ENCODE measurements at places on chromosomes 11 and 22. TPM values are rescaled to one million over a fixed set of nuclear protein-coding genes. Genes with fewer than 3 reads are reported as not detected.
A peak's percentile ranks its signal among the peaks of the same experiment; 100 is the strongest.

- no peaks in the 10 kb centered on the region for H3K4me1 ChIP-seq
- no peak overlapping the region for H3K27ac ChIP-seq
- H3K4me3 ChIP-seq = no peak overlapping the region
- no peaks in the 10 kb centered on the region for H3K27me3 ChIP-seq
- no peaks in the 10 kb centered on the region for H3K36me3 ChIP-seq
Measured at GRCh38 chr11:127926721-127927120, 660.6 kb downstream of the ETS1 start.

DNA sequence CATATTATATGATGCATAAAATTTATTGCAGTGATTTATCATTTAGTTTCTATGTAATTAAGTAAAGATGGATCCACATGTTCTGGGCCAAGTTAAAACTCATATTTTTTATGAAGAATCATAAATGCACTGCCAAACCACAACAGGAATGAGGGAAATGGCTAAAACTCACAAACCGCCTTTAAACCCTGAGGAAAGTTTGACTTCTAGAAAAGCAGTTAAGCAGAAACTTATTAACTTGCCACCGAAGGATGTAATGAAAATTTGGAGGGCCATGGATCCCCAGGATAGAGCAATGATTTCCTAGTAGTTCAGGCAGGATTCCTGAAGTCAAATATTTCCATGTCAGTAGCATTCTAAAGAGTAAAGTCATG lies 218.3 kb upstream of the CTSC start:
- no peak for DNase-seq
- H3K36me3 ChIP-seq = no peaks in the 10 kb centered on the region
- H3K4me1 ChIP-seq = no peaks in the 10 kb centered on the region
- H3K4me3 ChIP-seq = no peak overlapping the region
- no peaks in the 10 kb centered on the region for H3K27me3 ChIP-seq
- no peak overlapping the region for H3K27ac ChIP-seq

DNA sequence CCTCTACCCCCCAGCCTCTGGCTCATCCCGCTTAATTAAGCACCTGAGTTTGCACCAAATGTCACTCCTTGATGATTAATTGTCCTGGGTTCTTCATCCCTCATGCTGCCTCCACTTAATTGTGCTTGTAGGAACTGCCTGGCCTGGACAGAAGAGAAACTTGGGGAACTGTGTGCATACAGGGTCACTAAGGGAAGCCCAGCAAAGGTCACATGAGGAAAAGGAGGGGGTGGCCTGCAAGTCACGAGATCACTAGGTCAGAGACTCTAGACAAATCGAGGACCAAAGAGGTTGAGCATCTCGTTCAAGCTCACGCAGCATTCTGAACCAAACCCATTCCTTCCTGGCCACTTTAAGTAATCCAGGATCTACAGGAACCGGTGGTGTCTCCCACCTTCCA lies 75.8 kb downstream of the PDE2A start:
- DNase-seq = no peak
- no peak overlapping the region for H3K4me3 ChIP-seq
- H3K4me1 ChIP-seq = no peaks in the 10 kb centered on the region
- no peaks in the 10 kb centered on the region for H3K36me3 ChIP-seq
- H3K27me3 ChIP-seq = no peaks in the 10 kb centered on the region

GRCh38 chr11:18798799-18799469 lies 7.3 kb upstream of the PTPN5 start:
- no peak overlapping the region for H3K4me3 ChIP-seq
- H3K36me3 ChIP-seq = no peaks in the 10 kb centered on the region
- H3K4me1 ChIP-seq = no peaks in the 10 kb centered on the region
- H3K27me3 ChIP-seq = no peaks in the 10 kb centered on the region
- H3K27ac ChIP-seq = no peak overlapping the region
- DNase-seq = no peak

DNA sequence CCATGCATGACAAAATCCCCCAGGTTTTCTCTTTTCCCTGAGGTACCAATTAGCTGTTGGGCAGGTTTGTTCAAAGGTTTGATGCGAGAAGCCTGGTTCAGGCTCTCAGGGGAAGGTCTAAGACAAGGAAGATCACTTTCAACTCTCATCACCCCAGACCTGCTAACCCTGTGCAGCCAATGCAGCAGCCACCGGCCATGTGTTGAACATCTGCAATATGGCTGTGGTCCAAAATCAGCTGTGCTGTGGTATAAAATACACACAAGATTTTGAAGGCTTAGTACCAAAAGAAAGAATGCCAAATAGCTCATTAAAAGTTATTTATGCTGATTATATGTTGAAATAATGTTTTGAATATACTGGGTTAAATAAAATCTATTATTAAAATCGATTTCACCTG lies 58.5 kb downstream of the SMCO4 start:
- H3K4me1 ChIP-seq = peaks cover 5% of the 10 kb centered on the region
- H3K27me3 ChIP-seq = no peaks in the 10 kb centered on the region
- H3K4me3 ChIP-seq = no peak overlapping the region
- H3K36me3 ChIP-seq = no peaks in the 10 kb centered on the region
- no peak for DNase-seq
- H3K27ac ChIP-seq = no peak overlapping the region

GRCh38 chr11:23509023-23509422 lies 648.7 kb upstream of the CCDC179 start:
- H3K4me3 ChIP-seq = no peak overlapping the region
- no peaks in the 10 kb centered on the region for H3K36me3 ChIP-seq
- no peak for DNase-seq
- no peaks in the 10 kb centered on the region for H3K4me1 ChIP-seq

- peaks cover 12% of the 10 kb centered on the region for H3K4me1 ChIP-seq
- H3K27me3 ChIP-seq = no peaks in the 10 kb centered on the region
- peak overlapping the region; percentile 7 for H3K27ac ChIP-seq
Measured at GRCh38 chr11:86145439-86146156, 76.7 kb upstream of the PICALM start.

DNA sequence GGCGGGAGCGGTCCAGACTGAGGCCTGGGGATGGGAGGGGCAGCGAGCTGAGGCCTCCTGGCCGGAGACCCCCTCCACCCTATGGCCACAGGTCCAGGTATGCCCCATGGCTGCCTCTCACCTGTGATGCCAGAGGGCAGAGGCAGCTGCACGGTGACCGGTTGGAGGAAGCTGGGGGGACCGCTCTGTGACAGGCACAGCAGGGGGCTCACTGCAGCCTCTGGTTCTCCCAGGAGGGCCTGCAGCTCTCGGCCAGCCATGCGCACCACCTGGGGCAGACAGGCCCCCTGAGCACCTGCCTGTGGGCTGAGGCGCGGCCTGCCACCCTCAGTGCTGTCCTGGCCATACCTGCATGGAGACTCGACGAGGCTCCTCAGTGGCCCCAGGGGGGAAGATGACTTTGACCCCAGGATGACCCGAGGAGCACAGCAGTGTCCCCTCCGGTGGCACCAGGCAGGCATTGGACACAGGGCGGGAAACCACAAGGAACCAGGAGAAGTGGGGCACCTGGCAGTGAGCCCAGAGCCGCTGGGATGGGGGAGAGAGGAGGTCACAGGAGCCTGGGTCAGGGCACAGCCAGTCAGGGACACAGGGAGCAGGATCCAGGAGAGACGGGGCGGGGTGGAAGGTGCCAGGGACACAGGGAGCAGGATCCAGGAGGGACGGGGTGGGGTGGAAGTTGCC lies 3.2 kb upstream of the SLC25A22 start:
- no peaks in the 10 kb centered on the region for H3K27me3 ChIP-seq
- no peak overlapping the region for H3K27ac ChIP-seq
- peak; percentile 63 for DNase-seq
- no peaks in the 10 kb centered on the region for H3K36me3 ChIP-seq

RIN1 gene
- total RNA-seq = 3.5 TPM

SLC15A3 gene
- total RNA-seq = 2.7 TPM

SEPTIN3 gene
- 1.3 TPM for total RNA-seq

CHRDL2 gene
- 2.4 TPM for total RNA-seq

MAJIN gene
- 0.47 TPM for total RNA-seq

SYT12 gene
- total RNA-seq = 2.6 TPM

MPZL2 gene
- 12.7 TPM for total RNA-seq

Data from pancreas (tissue), 10 donors.